ENCODE measurements at places on chromosomes 5 and 9.

- no peak for DNase-seq
These were observed 138.5 kb upstream of the S1PR3 start for GRCh38 chr9:88852794-88853193.

DNA sequence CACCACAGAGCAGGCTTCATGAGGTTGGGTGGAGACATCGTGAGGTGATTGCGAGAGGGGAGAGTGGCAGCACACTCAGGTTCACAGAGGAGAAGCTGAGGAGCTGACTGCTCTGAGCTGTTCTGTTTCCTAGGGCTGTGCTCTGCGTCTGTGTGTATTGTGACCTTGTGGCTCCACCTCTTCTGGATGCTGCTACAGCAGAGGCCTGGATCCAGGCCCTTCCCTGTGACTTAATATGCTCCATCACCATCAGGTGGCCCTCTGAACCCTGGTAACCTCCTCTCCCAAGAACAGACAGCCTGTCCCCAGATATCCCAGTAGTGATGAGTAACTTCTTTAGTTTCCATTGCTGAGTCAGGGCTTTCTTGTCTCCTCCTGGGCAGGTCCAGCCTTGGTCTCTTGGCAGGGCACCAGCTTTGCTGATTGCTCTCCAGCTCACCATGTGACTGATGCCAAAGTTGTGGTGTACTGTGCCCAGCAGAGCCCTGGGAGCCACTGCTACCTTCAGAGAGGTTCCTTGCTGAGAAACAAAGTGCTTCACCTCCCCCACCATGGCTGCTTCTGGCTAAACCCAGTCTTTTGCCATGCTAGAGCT is 212.8 kb upstream of the CHD1 start:
- DNase-seq = no peak

- no peak for DNase-seq
These were observed 432.3 kb upstream of the DAB2 start for GRCh38 chr5:39857041-39857440.

- DNase-seq = no peak
These were observed at the start of gene PPP2R2B for GRCh38 chr5:146878476-146879172. Gene PPP2R2B (minus strand): TSS chr5:146878757.

DNA sequence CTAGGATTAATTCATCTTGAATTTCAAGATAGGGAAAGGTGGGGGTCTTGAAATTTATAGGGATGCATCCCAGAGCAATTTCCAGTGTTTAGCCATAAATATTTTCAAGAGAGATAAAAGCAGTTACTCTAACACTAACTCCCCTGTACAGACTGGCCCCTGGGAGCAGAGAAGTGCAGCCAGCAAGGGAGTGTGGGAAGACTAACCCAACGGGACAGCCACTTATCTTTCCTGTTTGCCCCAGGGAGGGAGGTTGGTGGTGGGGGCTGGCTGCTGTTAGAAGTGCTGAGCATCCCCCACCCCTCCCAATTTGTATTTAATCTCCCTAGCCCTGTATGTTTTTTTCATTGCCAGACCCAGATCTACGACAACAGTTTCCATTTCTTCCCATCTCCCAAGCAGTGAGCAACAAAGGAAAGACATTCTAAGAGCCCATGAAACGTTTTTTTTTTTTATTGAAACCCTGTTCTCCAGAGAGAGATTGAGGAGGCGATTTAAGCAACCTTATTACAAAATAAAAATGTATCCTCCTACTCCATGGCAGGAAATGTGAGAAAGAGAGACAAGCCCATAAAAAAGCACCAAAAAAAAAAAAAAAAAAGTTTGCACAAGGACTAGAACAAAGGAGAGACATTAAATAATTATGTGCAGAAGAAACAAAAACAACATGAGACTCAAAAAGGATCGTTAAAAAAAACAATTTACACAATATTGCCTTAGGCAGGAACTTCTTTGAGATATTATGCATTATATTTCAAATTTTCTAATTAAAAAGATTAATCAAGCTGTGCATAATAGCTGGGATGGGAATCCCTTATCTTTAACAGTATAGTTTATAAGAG is 343.4 kb downstream of the ARHGEF28 start:
- no peak for DNase-seq

DNA sequence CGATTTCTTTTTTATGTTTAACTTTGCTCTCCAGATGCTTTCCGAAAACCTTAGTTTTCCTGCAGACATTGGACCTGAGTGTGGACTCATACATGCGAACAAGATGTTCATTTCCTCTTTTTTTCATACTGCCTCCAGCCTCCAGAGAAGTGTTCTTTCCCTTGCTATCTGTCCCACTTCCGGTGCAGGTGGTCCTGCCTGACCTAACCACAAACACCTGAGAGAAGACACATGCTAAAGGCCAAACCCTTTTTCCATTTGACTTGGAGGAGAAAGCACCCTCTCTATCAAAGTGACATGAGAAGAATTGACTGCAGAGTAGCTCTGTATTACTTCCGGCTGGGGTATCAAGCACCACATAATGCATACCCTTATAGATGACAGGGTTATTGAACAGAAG is 334.0 kb downstream of the ARHGEF28 start:
- DNase-seq = no peak

DNA sequence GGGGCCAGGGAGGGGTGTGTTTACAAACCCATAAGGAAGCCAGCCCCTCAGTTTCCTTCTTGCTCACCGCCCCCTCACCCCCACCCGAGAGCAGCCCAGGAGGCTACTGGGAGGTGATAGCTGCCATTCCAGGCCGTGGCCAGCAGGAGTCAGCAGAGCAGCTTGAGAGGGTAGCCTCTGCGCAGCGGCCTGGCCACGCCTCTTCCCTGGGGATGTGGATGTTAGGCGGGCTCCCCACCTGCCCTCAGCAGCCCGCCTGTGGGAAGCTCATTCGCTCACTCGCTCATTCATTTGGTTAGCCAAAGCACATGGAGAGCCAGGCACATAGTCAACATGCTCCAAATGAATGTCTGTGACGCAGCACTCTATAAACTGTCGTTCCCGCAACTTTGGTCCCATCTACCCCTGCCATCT is 6.1 kb upstream of the DPM2 start:
- DNase-seq = peak; percentile 79

DNA sequence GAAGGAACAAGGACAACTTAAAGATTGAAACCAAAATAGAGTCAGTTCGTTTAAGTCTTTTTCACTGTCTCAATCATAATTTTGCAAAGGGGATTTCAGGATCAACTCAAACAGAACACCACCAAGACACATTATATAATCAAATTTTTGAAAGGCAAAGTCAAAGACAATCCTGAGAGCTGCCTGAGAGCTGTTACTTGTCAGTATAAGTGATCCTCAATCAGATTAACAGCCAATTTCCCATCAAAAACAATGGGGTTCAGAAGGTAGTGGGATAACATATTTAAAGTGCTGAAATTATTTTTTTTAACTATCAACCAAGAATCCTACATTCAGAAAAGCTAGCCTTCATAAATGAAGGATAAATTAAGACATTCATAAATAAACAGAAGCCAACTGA is 19.3 kb upstream of the ABO start:
- no peak for DNase-seq

- DNase-seq = no peak
These were observed 35.2 kb upstream of the ADAMTS2 start for GRCh38 chr5:179380211-179381035.

DNA sequence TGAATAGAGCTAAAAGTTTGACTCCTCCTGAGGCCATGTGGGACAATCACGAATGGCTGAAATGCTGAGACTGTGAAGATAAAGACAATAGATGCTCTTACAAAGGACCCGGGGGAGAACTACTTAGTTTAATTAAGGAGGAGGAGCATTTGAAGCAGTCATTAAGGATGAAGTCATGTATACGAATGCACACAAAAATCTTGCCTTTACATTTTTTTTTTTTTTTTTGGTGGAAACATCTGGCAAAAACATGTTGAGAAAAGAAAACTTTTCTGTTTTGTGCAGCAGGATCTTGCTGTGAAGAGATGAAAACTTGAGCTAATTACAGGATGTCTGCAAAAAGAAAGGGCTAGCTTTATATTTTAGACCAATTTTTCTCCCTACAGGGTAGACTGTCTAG is 42.3 kb upstream of the NR3C1 start:
- DNase-seq = no peak

DNA sequence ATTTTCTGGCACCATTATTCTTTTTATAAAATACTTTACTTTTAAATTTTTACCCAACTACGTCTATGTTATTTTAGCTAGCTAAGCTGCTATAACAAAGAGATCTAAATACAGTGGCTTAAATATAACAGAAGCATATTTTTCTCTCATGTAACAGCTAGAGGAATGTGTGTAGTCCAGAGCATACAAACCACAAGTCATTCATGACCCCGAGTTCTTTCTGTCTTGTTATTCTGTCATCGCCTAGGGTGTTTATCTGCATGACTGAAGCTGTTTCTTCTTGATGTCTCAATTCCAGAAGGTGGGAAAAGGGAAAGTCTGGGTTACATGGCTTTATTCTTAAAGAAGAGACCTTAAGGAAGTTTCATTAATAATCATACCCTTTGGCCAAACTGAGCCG is 136.9 kb upstream of the RFX3 start:
- DNase-seq = no peak

- no peak for DNase-seq
These were observed 87.1 kb downstream of the OSTF1 start for GRCh38 chr9:75175395-75175794.

- no peak for DNase-seq
These were observed 185.8 kb downstream of the CD180 start for GRCh38 chr5:67010684-67011409.

GRCh38 chr5:14663734-14664269 is 716 bp upstream of the OTULIN start:
- DNase-seq = no peak

DNA sequence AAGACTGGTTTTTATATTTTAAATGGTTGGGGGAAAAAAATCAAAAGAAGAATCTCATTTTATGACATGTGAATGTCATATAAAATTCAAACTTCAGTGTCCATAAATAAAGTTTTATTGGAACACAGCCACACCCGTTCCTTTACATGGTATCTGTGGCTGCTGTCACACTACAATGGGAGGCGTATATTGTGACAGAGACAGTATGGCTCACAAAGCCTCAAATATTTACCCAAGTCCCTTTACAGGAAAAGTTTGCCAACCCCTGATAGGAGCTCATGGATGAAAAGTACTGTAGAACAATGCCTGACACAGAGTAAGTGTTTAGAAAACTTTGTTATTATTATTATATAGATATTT is 5.2 kb upstream of the DUSP1 start:
- no peak for DNase-seq

DNA sequence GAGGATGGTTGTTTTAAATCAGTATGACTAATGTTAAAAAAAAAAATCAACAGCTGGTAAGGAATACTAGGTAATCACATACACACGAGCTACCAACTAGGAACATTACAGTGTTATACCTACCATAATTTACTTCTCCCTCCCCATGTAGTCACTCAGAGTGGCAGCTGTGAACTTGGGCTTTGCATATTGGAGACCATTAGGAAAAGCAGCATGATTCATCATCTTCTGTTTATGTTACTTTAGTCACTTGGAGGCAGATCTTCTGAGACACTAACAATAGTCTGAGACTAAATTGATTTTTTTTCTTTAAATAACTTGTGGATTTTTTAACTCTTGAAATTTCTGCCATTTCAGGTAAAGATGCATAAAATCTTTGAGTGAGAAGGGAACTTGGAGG is 141.5 kb upstream of the NR4A3 start:
- DNase-seq = no peak

- no peak for DNase-seq
These were observed 11.9 kb downstream of the CMBL start for GRCh38 chr5:10295619-10296326.

DNA sequence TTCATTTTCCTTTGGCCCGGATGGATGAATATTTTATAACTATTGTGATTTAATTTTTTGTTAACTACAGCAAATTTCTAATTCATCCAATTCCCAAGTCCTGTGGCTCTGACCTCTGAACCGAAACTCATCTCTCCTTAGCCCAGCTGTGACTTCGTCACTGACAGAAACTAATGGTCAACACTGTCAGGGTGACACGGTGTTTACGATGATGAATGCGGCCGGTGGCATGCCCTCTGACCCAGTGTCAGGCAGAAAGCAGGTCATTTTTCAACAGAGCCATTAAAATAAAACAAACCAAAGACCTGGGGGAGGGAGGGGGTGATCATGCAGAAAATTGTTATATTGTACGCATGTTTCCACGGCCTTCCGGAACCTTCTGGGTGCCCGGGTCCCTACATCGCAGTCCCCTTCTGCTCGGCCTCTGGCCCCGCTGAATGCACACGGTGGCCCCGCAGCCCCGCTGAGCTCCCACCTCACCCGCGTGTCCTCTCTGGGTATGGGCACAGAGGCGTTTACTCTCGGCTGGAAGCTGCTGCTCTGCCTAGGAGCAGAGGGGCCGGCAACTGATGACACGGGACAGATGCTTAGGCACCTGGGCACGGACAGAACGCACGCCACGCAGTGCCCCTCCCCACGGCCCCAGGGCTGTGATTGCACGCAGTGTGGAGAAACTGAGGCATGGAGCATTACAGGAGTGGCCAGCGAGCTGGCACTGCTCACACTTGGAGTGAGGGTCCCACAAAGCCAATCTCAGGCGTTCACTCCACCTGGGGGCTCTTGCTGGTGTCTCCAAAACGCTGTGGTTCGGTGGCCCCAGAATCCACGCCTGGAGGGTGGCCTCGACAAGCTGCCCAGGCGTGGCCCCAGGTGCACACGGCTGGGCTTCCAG is 8.1 kb downstream of the CCDC187 start:
- no peak for DNase-seq

- no peak for DNase-seq
These were observed 230.3 kb upstream of the ZNF462 start for GRCh38 chr9:106632621-106633020.

- DNase-seq = peak; percentile 78
These were observed 812 bp downstream of the CACFD1 start for GRCh38 chr9:133460405-133461175.

DNA sequence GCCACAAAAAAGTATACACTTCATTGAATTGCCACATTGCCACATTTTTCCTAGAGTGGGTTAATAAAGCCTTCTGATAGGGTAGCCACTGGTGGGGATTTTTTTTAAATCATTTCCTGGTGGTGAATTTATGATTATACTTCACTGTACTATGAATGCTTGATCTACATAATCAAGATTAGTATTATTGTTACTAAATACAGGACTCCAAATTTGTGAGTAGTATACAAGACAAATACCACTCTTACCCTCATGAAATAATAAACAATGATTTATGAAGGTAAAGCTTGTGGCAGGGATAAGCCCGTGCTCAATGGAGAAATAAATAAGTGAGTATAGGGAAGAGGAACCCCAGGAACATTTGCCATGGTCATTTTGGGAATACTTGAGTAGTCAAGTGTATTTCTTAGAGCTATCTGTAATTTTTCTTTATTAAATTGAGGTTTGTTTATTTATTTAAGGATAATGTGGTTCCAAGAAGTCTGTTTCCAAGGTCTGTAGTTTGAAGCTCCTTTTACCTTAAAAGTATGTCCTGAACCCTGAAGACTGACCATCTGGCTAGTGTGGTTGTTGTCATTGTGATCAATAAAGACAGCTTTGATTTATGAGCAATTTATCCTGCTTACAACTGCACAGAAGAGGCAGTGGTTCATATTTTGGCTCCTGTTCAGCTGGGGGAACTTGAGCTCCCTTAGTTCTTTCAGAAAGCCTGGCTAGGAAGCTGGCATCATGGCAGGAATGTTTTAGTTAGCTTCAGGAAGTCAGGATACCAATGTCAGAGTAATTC is 118.6 kb downstream of the ZSWIM6 start:
- no peak for DNase-seq

- DNase-seq = no peak
These were observed 32.8 kb upstream of the ADCY2 start for GRCh38 chr5:7363067-7363677.

All from H1 (cell line).